ENCODE measurements at places on chromosomes 1 and 21. TPM values are rescaled to one million over a fixed set of nuclear protein-coding genes. Genes with fewer than 3 reads are reported as not detected.

OR2T2 gene
- not detected for polyA plus RNA-seq

CD53 gene
- 1,104 TPM for polyA plus RNA-seq

CD34 gene
- polyA plus RNA-seq: not detected

IFNLR1 gene
- polyA plus RNA-seq: 3.1 TPM

LRRC39 gene
- not detected for polyA plus RNA-seq

ERMAP gene
- polyA plus RNA-seq: 3.1 TPM

IBA57 gene
- 5.4 TPM for polyA plus RNA-seq

KCNA3 gene
- polyA plus RNA-seq: 94.0 TPM

CLCA1 gene
- not detected for polyA plus RNA-seq

KIF26B gene
- not detected for polyA plus RNA-seq

- DNase-seq: no peak
Observed at GRCh38 chr1:217134857-217135568, 411.8 kb upstream of the ESRRG start.

GRCh38 chr1:197178998-197179397 is 32.5 kb upstream of the ASPM start:
- DNase-seq: no peak

- DNase-seq: no peak
Observed at GRCh38 chr1:154436433-154436832, 31.3 kb downstream of the IL6R start.

DNA sequence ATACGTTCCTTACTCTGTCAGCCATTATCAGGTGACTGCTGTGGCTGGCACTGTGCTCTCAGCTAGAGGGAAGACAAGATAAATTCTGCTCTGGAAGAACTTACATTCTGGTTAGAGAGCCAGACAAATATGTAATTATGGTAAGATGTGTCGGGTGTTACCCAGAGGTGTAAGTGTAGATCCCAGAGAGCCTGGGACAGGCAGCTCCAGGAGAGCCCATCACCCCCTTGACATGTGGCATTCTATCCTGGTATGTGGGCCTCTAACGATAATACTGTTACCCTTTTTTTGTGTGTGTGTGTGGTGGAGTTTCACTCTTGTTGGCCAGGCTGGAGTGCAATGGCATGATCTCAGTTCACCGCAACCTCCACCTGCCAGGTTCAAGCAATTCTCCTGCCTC is 19.0 kb downstream of the TRNAU1AP start:
- no peak for DNase-seq

GRCh38 chr1:70084314-70084915 is 121.0 kb downstream of the LRRC40 start:
- DNase-seq: no peak

- no peak for DNase-seq
Observed at GRCh38 chr1:205339197-205339702, 17.5 kb downstream of the KLHDC8A start.

DNA sequence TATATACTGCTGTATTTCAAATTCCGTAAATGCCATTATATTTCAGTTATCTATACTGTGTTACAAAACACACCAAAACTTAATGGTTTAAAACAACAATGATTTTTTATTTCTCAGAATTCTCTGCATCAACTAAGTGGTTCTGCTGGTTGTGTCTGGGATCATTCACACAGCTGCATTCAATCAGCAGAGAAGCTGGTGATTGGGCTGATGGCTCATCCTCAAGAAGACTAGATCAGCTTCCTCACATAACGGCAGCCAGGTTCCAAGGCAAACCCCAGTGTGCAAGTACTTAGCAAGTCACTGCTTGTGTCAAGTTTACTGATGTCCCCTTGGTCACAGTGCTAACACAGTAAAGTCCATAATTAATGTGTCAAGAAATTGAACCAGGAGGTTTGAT is 86.3 kb upstream of the VANGL1 start:
- no peak for DNase-seq

DNA sequence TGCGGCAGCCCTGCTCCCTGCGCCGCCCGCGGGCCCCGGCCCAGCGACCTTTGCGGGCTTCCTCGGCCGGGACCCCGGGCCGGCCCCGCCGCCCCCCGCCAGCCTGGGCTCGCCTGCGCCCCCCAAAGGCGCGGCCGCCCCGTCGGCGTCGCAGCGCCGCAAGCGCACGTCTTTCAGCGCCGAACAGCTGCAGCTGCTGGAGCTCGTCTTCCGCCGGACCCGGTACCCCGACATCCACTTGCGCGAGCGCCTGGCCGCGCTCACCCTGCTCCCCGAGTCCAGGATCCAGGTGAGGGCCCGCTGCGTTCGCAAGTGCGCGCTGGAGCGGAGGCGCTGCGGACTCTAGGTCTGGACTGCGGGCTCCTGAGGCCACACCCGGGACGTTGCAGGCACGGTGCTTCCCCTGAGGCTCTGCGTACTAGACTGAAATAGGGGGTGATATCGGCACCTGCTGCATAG is 351 bp downstream of the MIXL1 start:
- no peak for DNase-seq

DNA sequence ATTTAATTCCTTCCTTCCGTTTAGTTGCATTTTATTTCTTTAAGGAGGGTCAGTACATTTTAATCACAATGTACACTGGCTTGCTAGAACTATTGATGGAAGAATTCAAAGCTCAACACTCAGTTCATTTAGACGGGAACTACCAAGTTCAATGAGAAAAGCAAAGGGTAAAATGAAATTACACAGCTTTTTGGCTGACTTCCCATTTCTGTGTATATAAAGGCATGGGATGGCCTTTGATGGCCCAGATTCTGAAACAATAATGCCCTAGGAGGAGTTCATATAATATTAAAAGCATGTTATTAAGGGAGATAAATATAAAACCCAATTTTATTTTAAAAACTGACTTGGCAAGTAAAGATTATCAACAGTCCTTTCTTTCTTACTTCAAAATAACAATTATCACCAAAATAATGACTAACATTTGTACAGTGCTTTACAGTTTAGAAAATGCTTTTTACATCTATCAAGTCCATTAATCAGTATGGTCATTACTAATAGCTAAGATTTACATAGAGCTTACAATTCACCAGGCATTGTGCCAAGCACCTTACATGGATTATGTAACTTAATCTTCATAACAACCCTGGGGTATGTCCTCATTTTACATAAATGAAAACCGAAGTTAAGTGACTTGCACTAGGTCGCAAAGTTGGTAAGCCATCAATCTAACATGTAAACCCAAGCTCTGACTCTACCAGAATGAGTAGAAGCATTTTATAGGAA is 402.4 kb downstream of the OMA1 start:
- DNase-seq: no peak

DNA sequence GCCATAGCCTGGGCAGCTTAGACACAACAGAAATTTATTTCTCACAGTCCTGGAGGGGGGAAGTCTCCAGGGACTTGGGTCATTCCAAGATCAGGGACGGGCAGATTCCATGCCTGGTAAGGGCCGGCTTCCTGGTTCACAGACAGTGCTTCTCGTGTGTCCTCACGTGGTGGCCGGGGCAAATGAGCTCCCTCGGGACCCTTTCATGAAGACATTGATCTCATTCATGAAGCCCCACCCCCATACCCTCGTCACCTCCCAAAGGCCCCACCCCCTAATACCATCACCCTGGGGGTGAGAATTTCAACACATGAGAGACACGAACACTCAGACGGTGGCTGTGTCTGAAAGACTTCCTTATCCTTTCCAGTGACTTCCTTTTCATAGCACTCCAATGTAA is 51.5 kb downstream of the ACOT7 start:
- DNase-seq: no peak

- DNase-seq: no peak
Observed at GRCh38 chr1:195903203-195903602, 705.0 kb downstream of the KCNT2 start.

GRCh38 chr1:101203820-101204540 is 32.8 kb upstream of the S1PR1 start:
- no peak for DNase-seq

DNA sequence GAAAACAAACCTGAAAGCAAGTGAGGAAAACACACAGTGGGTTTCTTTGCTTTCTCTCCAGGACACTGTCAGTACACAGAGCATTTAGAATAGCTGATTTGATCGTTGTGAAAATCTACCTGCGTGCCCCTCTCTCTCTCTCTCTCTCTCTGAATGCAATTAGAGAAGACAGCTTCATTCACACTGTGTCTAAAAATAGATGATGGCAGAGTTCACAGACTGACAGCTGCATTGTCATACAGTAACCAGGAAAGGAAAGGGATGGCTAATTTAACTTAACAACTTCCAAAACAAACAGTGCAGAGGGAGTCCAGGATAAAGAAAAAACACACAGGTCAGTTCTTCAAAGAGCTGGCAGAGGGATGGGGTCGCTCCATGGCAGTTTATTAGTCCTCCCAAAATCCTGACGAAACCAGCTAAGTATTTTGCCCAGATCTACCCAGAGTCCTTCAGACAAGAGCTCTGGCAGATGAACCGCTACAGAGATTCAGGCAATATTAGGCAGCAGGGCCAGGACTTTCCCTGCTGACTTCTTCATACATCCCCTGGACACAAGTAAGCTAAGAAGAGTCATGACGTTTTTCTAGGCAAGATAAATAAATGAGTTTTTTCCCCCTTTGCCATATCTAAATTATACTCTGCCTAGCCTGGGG is 58.9 kb downstream of the WLS start:
- DNase-seq: no peak

DNA sequence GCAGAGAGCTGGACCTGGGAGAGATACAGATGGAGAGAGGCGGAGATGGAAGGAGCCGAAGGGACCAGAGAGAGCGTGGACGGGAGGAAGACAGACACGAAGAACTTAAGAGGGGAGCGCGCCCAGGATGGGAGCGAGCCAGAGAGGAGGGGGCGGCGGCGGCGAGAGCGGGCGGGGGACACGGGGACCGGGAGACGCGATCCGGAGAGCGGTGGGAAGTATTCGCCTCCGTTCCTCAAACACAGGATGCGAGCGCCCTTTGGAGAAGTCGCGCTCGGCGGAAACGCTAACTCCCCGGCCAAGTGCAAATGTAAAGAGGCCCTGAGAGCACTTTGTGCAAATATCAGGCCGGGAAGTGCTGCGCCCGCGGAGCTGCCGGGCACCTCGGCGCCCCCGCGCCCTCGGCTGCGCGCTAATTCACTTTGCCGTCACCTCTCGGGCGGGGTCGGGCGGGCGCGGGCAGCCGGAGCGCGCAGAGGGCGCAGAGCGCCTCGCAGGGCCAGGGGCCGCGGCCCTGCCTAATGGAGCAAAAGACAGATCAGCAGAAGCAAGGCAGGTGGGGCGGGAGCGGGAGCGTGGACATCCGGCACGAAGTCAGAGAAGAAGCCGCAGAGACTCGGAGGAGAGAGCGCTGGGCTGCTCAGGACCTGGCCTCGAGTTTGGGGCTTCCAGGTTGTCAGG is 281.2 kb downstream of the RRAGC start:
- DNase-seq: no peak

GRCh38 chr1:47686731-47687630 is 249.1 kb downstream of the FOXD2 start:
- no peak for DNase-seq
